ENCODE measurements at places on chromosomes 3 and 15.
A peak's percentile ranks its signal among the peaks of the same experiment; 100 is the strongest.

DNA sequence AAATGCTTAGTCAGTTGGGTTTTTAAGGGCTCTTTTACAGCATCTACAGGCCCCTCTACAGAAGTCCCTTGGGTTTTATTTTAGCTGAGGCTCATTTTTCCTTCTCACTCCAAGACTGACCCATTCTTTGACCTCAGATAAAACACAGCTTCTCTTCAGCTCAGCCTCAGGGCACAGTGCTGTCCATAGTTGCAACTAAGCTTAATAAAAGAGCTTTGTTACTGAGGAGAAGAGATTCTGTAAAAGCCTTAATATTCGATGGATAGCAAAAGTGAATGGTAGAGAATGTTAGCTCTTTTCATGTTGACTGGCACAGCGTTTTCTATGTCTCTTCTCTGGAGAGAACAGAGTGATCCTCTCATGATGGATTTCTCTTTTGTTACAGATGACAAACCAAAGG is 277.9 kb downstream of the BBX start:
- DNase-seq: no peak

DNA sequence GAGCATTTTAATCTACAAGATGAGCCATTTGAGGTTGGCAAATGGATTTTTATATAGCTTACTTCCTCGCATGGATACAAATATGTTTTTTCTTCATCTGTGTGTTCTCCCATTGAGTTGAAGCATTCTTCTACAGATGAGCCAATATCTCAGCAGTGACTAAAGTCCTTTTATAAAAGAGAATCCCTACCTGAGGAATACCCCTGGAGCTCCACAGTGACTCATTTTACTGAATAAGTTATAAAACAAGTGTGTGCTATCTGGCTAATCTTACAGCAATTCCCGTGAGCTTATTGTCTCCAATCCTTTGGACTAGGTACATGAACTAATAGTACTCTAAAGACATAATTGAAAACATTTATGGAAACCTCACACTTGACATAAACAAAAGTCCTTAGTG is 354.2 kb upstream of the BCHE start:
- no peak for DNase-seq

GRCh38 chr3:122246199-122246598 is 62.7 kb downstream of the CASR start:
- no peak for DNase-seq

- DNase-seq: no peak
These were observed 213.6 kb downstream of the RBMS3 start for GRCh38 chr3:29494305-29495036.

GRCh38 chr15:20345401-20345958 is 196.1 kb downstream of the GOLGA6L6 start:
- DNase-seq: no peak

- no peak for DNase-seq
These were observed 57.9 kb downstream of the TIMP4 start for GRCh38 chr3:12100784-12101183.

DNA sequence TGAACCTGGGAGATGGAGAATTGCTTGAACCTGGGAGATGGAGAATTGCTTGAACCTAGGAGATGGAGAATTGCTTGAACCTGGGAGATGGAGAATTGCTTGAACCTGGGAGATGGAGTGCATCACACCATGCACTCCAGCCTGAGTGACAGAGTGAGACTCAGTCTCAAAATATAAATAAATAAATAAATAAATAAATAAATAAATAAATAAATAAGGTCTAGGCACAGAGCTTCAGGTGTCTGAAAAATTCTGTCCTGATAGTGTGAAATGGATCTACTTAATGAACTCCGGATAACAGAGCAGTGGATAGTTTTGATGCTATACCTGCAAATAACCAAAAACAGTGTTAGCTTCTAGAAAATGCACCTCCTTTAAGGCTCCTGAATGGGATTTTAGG is 24.3 kb upstream of the NUDT16 start:
- DNase-seq: no peak

GRCh38 chr3:79521221-79521848 is 246.5 kb downstream of the ROBO1 start:
- DNase-seq: peak; percentile 55
